ENCODE measurements at places on chromosomes 2 and 18.
A peak's percentile ranks its signal among the peaks of the same experiment; 100 is the strongest.

DNA sequence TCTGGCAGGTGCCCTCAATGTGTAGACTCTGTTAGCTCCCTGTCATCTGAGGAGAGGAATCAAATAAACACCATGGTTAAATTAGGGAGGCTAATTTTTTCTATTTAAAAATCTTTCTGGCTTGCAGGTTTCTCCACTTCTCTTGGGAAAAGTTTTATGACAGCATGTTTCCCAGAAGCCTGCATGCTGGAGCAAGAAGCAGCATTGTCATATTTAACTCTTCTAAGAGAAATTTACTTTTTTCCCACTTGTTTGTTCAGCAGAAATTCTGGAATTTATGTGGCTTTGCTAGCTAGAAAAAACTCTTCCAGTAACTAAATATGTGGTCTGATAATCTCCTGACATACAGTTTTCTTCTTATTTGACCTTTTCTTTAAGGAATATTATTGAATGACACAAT lies 230.5 kb downstream of the PARD3B start:
- no peak overlapping the region for H3K27ac ChIP-seq
- H3K4me1 ChIP-seq = no peaks in the 10 kb centered on the region
- DNase-seq = no peak
- no peaks in the 10 kb centered on the region for H3K36me3 ChIP-seq

DNA sequence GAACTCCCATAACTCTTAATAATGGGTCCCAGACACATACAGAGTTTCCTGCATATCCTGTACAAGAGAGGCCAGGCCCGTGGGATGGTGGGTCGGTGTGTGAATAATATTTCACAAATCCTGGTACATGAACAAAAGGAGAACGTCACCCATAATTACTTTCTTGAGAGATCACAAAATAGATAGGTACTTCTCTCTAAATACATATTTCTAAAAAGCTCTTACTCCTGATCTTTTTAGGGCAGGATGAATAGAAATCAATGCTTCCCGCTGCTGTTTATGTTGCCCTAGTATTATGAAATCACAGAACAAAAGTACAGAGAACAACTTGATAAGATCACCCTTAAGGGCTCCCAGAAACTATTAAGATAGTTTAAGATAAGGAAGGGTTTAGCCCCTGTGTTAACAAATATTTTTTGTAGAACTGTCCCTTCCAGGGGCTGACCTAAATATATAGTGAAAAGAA lies 5.4 kb downstream of the IRS1 start:
- H3K27ac ChIP-seq = no peak overlapping the region
- no peak overlapping the region for H3K4me3 ChIP-seq
- H3K36me3 ChIP-seq = no peaks in the 10 kb centered on the region
- no peak for DNase-seq
- H3K27me3 ChIP-seq = peaks cover 12% of the 10 kb centered on the region

- H3K27me3 ChIP-seq = no peaks in the 10 kb centered on the region
- H3K27ac ChIP-seq = peak overlapping the region; percentile 13
- peaks cover 28% of the 10 kb centered on the region for H3K4me1 ChIP-seq
- peaks cover 76% of the 10 kb centered on the region for H3K36me3 ChIP-seq
Measured at GRCh38 chr2:197121255-197121654, 189.3 kb downstream of the ANKRD44 start.

DNA sequence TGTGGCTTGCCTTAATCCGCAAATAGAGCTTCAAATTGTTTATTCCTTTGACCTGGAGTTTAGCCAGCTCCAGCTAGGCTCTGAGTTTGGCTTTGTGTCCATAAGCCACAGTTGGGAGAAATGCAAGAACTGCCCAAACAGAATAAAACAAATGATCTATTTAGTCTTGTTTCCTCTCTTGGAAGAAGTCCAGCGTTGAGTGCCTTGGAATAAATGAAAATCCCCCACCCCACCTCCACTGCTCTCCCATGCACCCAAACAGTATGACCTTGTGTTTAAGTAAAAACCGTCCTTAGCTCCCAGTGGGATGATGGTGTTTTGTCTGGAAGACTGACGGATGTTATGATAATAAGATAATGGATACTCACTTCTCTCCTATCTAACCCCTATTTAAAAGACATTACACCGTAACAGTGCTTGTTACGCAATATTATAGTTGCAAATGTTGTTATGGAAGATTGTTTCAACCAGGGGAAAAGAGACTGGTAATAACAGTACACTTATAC lies 3.2 kb upstream of the SERPINE2 start:
- no peak overlapping the region for H3K4me3 ChIP-seq
- no peak for DNase-seq
- H3K4me1 ChIP-seq = peaks cover 5% of the 10 kb centered on the region
- H3K36me3 ChIP-seq = no peaks in the 10 kb centered on the region
- H3K27me3 ChIP-seq = peaks cover 20% of the 10 kb centered on the region

- DNase-seq = no peak
- H3K4me1 ChIP-seq = peaks cover 5% of the 10 kb centered on the region
Measured at GRCh38 chr2:174761837-174762236, 2.4 kb downstream of the CHRNA1 start.

DNA sequence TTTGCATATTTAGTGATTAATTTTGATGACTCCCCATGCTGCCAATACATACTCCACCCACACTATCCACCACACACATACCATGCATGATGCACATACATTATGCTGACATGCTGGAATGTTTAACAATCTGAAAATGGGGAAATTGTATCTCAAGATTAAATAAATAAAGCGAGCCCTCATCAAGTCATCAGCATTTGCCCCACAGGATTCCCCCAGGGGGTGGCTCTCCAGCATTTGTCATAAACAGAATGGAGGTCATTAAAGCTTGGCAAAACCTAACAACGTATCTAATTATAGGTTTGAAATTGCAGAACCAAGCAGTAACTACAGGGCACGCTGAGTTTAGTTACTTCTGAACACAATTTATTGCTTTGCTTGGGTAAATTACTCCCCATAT lies 141.2 kb upstream of the TACR1 start:
- H3K27me3 ChIP-seq = no peaks in the 10 kb centered on the region
- H3K36me3 ChIP-seq = no peaks in the 10 kb centered on the region
- DNase-seq = no peak

DNA sequence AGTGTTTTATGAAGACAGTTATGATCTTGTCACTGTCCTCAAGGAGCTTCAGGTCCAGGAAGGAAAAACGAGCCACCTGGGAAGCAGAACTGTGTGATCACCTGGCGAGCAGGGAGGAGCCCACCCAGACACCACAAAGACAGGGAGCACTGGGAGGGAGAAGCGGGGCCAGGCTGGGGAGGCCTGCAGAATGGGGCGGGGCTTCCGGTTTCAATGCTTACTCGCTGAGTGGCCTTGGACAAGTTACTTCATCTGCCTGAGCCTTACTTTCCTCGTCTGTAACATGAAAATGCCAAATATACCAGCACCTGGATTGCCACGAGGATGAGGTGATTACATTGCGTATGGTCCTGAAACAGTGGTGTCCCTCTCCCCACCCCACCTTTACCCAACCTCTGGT lies 227.5 kb downstream of the ANKRD30B start:
- H3K4me3 ChIP-seq = no peak overlapping the region
- no peaks in the 10 kb centered on the region for H3K36me3 ChIP-seq
- no peaks in the 10 kb centered on the region for H3K4me1 ChIP-seq
- H3K27ac ChIP-seq = no peak overlapping the region
- DNase-seq = no peak
- H3K27me3 ChIP-seq = no peaks in the 10 kb centered on the region

GRCh38 chr2:36653155-36653554 lies 43.4 kb upstream of the VIT start:
- H3K27ac ChIP-seq = no peak overlapping the region
- H3K36me3 ChIP-seq = no peaks in the 10 kb centered on the region
- no peaks in the 10 kb centered on the region for H3K4me1 ChIP-seq
- no peak overlapping the region for H3K4me3 ChIP-seq

DNA sequence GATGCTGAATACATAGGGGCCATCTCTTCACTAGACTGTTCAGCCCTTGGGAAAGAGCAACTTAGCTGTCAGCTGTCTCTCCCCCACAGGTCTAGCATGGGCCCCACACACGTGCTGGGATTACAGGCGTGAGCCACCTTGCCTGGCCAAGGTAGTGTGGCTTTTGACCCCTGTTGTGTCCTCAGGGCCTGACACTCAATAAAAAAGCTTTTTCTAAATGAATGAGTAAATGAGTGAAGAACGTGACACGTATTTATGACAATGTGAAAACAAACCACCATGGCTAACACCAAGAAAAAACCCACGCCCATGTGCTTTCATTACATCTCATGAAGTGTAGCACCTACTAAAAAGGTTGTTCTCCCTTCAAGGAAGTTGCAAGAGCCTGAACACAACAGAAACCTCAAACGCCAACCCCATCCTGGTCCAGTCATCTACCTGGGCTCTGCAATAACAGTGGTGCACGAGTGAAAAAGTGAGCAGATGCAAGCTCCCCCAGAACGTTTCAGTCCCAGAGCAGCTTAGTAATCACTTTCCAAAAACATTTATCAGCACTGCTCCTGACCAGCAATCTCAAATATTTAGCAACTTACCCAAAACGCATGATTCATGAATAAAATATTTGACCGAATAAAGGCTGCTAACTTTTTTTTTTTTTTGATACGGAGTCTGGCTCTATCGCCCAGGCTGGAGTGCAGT lies 3.4 kb downstream of the WDFY1 start:
- peak overlapping the region; percentile 49 for H3K27ac ChIP-seq
- H3K27me3 ChIP-seq = no peaks in the 10 kb centered on the region
- no peaks in the 10 kb centered on the region for H3K36me3 ChIP-seq
- peaks cover 14% of the 10 kb centered on the region for H3K4me1 ChIP-seq
- DNase-seq = peak; percentile 50

GRCh38 chr2:4882421-4882820 lies 809.8 kb upstream of the SOX11 start:
- H3K27ac ChIP-seq = no peak overlapping the region
- no peak overlapping the region for H3K4me3 ChIP-seq
- no peak for DNase-seq

GRCh38 chr2:220043155-220043989 lies 415.9 kb downstream of the SLC4A3 start:
- H3K36me3 ChIP-seq = no peaks in the 10 kb centered on the region
- no peak overlapping the region for H3K27ac ChIP-seq
- no peaks in the 10 kb centered on the region for H3K27me3 ChIP-seq
- H3K4me3 ChIP-seq = no peak overlapping the region
- no peak for DNase-seq

DNA sequence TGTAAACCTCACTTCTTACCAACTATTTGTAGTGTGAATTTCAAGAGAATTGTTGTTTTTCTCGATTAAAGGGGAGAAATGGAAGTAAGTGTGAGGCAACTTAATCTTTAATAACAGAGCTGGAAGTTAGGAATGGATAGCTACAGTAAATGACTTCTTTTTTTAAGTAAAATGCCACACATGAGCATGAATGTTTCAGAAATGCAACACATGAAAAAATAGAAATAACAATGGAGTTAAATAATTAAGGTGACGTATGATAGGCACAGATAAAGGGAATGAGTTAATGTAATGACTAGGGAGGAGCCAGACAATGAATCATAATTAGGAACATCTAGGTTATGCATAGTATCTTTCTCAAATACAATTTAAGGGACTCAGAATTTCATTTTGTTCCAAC lies 3.4 kb downstream of the REL start:
- DNase-seq = no peak
- H3K27me3 ChIP-seq = no peaks in the 10 kb centered on the region
- no peak overlapping the region for H3K4me3 ChIP-seq
- peaks cover 30% of the 10 kb centered on the region for H3K4me1 ChIP-seq
- no peaks in the 10 kb centered on the region for H3K36me3 ChIP-seq
- H3K27ac ChIP-seq = peak overlapping the region; percentile 21

DNA sequence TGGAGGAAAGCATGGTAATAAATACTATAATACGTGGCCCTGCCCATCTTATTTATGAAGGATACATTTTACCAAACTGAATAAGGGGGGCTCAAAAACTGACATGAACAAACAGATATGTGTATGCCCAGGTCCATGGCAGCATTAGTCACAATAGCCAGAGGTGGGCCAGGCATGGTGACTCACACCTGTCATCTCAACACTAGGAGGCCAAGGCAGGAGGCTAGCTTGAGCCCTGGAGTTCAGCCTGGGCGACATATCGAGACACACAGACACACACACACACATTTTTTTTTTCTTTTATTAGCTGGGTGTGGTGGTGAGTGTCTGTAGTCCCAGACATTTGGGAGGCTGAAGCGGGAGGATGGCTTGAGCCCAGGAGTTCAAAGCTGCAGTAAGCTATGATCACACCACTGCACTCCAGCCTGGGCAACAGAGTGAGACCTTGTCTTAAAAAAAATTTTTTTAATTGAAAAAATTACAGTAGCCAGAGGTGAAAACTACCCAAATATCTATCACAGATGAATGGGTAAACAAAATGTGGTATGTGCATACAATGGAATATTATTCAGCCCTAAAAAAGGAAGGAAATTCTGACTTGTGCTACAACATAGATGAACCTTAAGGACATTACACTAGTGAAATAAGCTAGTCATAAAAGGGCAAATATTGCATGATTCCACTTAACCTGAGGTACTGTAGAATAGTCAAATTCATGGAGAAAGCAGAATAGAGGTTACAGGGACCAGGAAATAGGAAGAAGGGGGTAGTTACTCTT lies 8.0 kb downstream of the ATP8B1 start:
- no peak for DNase-seq
- H3K27ac ChIP-seq = no peak overlapping the region
- H3K4me1 ChIP-seq = no peaks in the 10 kb centered on the region
- peaks cover 6% of the 10 kb centered on the region for H3K27me3 ChIP-seq

GRCh38 chr2:99659874-99660273 lies 170.1 kb upstream of the REV1 start:
- no peaks in the 10 kb centered on the region for H3K36me3 ChIP-seq
- DNase-seq = no peak
- no peak overlapping the region for H3K4me3 ChIP-seq
- H3K27ac ChIP-seq = no peak overlapping the region

GRCh38 chr18:3821524-3821923 lies 371.6 kb downstream of the TGIF1 start:
- no peaks in the 10 kb centered on the region for H3K36me3 ChIP-seq
- H3K4me1 ChIP-seq = no peaks in the 10 kb centered on the region
- DNase-seq = no peak
- H3K27ac ChIP-seq = no peak overlapping the region
- H3K4me3 ChIP-seq = no peak overlapping the region

DNA sequence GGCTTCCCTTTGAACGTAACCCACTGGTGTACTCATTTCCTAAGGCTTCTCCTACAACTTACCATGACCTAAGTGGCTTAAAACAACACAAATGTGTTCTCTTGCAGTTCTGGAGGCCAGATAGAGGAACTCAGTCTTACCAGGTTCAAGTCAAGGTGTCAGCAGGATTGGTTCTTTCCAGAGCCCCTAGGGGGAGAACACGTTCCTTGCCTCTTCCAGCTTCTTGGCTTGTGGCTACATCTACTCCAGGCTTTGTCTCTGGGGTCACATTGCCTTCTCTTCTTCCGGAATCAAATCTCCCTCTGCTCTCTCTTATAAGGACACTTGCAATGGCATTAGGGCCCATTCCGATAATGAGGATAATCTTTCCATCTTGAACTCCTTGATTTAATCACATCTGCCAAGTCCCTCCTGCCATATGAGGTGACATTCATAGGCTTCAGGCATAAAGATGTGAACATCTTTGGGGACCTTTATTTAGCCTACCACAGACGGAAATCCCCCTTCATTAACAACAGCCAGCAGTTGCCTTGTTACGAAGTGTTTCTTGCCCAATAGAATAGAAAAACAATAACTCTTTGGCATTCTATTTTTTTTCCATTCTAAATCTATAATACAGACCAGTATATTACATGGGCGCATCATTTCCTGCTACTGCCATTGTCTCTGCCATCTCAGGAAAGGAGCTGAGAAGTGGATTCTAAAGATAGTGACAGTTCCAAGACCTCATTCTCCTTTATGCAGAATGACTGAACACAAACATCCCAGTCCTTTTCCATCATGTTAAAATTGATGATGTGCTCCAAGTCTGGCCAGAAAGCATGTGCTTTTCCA lies 362.0 kb downstream of the ZNF521 start:
- DNase-seq = no peak
- H3K4me1 ChIP-seq = no peaks in the 10 kb centered on the region
- no peaks in the 10 kb centered on the region for H3K36me3 ChIP-seq
- H3K4me3 ChIP-seq = no peak overlapping the region
